ENCODE measurements at places on chromosomes 12 and 14.

DNA sequence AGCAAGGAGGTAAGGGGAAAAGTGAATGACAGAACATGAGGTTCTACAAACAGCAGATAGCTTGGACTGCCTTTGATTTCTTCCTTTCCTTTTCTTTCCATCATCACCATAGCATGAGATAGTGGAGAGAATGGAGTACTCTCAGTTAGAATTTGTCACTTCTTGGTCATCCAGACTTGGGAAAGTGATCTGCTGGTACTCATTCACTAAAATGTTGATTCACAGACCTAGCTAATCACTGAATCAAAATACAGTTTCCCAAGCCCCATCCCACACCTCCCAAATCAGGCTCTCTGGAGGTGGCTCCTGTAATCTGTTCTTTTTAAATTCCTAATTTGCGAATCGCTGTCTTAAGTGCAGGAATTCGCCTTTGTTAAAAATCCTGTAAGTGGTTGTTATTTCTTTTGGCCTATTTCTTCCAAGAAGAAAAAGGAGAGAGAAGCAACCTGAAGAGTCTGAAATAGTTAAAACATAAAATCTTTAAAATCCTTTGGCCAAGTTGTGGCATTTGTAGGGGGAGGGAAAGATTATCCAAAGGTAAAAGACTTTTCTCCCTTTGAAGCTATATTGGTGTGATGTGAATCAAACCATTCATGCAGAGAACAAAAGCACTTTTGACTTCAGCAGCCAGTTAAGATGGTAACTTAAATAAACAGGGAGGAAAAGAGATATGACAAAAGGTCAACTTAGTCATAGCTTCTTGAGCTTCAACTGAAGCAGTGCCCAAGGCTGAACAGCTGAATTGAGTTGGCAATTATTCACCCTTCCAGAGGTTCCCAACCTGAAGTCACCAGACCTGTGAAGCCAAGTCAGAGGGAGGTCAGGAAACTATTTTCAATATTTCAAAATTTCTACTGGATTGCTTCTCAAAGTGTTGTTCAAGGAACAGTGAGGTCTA, 255.1 kb upstream of the KRR1 start:
- peaks cover 16% of the 10 kb centered on the region for H3K27me3 ChIP-seq
- H3K4me1 ChIP-seq = no peaks in the 10 kb centered on the region
- no peak for DNase-seq

GRCh38 chr12:23057571-23057970, 432.6 kb downstream of the ETNK1 start:
- H3K4me1 ChIP-seq = no peaks in the 10 kb centered on the region
- H3K27ac ChIP-seq = no peak overlapping the region
- DNase-seq = no peak
- no peak overlapping the region for H3K4me3 ChIP-seq
- H3K36me3 ChIP-seq = no peaks in the 10 kb centered on the region

DNA sequence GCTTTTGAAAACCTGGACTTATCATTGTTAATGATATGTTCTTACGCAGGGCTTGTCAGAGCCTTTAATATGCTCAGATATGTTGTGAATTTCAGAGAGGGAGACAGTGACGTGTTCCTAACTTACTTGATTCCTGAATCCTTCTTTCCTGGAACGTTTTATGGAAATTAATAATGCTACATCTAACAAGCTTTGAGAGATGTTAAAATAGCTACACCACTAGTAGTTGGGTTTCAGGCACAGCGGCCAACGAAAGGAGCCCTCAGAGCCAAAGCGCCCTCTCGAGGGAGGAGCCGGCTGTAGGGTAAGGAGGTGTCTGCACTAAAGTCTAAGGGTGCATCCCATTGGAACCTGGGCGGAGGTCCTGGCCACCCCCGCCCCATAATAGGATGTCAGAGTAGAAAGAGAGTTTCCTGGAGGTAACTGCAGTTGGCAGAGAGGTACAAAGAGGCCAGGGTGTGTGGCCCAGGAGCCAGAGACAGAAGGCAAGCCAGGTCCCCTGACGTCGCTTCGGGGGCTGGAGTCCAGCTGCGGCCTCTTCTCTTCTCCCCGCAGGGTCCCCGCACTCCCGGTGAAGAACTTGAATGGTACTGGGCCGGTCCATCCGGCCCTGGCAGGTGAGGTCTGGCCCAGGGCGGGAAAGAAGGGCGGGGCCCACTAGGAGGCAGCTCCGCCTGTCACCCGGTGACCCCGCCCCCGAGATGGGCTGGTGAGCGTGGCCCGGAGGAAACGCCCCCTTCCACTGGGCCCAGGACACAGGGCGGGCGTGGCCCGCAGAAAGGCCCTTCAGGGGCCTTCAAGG, 36.3 kb downstream of the DTX1 start:
- H3K4me1 ChIP-seq = peaks cover 21% of the 10 kb centered on the region
- no peaks in the 10 kb centered on the region for H3K36me3 ChIP-seq
- H3K27me3 ChIP-seq = peaks cover 4% of the 10 kb centered on the region
- H3K4me3 ChIP-seq = no peak overlapping the region

- H3K4me3 ChIP-seq = peak overlapping the region; percentile 89
- peaks cover 27% of the 10 kb centered on the region for H3K27me3 ChIP-seq
- DNase-seq = no peak
Observed at GRCh38 chr12:47964106-47964728, 821 bp downstream of the TMEM106C start.

DNA sequence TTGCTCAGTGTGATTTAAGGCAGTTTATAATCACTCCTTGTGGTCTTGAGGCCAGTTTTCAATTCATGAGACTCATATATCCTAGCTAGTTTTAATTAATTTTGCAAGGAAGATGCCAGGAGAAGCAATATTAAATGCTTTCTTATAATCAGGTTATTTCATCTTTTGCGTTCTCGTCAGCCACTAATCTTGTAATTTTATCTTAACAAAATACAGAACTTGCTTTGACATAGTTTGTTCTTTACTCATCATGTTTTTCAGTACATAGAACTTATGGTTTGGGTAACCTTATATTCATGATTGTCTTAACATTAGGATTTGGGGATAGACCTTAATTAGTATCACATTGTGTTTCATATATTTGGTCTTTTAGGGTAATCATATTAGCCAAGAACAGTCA, 76.0 kb downstream of the LIN52 start:
- H3K27ac ChIP-seq = no peak overlapping the region
- no peak overlapping the region for H3K4me3 ChIP-seq
- H3K36me3 ChIP-seq = peaks cover 4% of the 10 kb centered on the region
- no peak for DNase-seq
- H3K27me3 ChIP-seq = no peaks in the 10 kb centered on the region

DNA sequence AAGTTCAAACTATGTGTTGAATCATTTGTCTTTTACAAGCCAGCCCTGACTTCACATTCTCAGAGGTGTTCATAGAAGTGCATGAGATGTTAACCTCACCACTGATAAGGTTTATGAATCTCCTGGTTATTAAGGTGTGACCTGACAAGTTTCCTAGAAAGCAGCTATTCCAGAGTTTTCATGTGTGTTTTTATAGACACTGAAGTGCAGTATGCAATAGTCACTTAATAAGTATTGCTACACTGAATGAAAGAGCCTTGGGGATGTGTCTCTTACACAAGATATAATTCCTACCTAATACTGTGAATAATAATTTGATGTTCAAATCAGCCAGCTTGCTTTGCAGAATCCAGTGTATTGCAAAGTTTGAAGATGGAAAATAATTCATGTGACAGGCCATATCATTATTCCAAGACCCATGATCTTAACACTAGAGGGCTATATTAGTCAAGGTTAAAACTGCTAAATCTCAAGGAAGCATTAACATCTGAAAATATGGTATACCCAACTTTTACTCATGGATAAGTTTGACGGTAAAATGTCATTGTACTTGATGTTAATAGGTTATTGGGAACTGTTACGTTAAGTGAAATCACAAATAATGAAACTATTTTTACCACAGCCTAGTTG, 13.0 kb downstream of the SLC25A3 start:
- peaks cover 14% of the 10 kb centered on the region for H3K4me1 ChIP-seq
- DNase-seq = no peak
- H3K36me3 ChIP-seq = peaks cover 8% of the 10 kb centered on the region
- H3K27ac ChIP-seq = no peak overlapping the region
- no peaks in the 10 kb centered on the region for H3K27me3 ChIP-seq

DNA sequence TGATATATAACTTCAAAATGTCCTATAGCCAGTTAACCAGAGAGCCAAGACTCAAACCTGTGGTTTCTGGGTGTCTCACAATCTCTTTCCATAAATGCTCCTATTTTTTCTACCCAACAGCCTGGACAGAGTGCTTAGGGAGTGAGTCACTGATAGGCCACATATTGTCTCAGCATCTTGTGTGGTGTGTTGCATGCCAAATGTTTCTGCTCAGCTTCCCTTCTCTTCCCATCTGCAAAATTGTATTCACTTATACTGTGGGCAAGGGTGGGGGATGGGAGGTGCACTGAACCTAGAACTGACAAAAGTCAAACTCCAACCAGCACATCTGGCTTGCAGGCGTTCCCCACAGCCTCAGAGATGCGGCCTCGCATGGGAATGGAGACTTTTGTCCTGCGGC, 123.3 kb downstream of the KCNA5 start:
- no peak overlapping the region for H3K4me3 ChIP-seq
- H3K36me3 ChIP-seq = no peaks in the 10 kb centered on the region
- DNase-seq = no peak
- H3K27ac ChIP-seq = no peak overlapping the region
- H3K4me1 ChIP-seq = no peaks in the 10 kb centered on the region
- peaks cover 1% of the 10 kb centered on the region for H3K27me3 ChIP-seq

DNA sequence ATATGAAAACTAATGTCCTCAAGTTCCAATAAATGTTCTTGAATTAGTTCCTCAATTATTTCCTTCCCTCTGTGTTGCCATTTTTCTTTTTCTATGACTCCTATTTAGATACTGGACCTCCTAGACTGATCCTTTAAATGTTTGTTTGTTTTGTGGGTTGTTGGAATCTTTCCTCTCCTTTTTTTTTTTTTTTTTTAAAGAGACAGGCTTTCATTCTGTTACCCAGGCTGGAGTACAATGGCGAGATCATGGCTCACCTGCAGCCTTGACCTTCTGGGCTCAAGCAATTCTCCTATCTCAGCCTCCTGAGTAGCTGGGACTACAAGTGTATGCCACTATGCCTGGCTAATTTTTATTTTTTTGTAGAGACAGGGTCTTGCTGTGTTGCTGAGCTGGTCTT, 9.6 kb downstream of the PRKAG1 start:
- H3K4me1 ChIP-seq = peaks cover 5% of the 10 kb centered on the region
- no peak for DNase-seq
- H3K36me3 ChIP-seq = peaks cover 24% of the 10 kb centered on the region
- H3K27me3 ChIP-seq = no peaks in the 10 kb centered on the region
- no peak overlapping the region for H3K4me3 ChIP-seq
- H3K27ac ChIP-seq = no peak overlapping the region

GRCh38 chr12:91344408-91344807, 161.8 kb upstream of the DCN start:
- DNase-seq = no peak
- no peak overlapping the region for H3K4me3 ChIP-seq
- H3K36me3 ChIP-seq = no peaks in the 10 kb centered on the region
- H3K27me3 ChIP-seq = peaks cover 19% of the 10 kb centered on the region

DNA sequence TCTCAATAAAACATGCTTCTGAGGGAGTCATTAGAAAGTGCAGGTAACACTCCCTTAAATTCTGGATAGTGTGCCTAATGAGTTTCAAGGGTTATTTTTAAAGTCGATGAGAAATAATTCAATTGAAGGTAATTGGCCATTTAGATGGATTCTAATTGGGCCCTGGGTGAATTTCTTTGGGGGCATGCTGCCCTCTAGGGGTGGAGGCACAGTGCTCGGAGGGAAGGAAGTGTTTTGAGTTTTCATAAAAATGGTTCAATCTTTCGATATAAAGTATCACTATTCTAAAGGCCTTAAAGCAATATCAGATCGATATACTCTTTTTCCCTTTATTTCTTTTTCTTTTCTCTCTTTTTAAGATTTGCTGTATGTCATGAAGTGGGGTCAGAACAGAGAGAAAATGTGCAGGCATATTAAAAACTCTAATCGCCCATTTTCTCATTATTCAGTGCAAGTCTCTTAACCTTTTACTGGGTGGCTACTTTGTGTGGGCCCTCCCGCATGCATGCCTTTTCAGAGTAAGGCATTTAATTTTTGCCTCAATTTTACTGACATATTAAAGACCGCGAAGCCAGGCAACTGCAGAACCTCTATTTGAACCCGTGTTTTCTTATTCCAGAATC, 25.5 kb downstream of the NKX2-8 start:
- H3K4me1 ChIP-seq = no peaks in the 10 kb centered on the region
- H3K4me3 ChIP-seq = no peak overlapping the region
- no peak for DNase-seq
- peaks cover 7% of the 10 kb centered on the region for H3K27me3 ChIP-seq

DNA sequence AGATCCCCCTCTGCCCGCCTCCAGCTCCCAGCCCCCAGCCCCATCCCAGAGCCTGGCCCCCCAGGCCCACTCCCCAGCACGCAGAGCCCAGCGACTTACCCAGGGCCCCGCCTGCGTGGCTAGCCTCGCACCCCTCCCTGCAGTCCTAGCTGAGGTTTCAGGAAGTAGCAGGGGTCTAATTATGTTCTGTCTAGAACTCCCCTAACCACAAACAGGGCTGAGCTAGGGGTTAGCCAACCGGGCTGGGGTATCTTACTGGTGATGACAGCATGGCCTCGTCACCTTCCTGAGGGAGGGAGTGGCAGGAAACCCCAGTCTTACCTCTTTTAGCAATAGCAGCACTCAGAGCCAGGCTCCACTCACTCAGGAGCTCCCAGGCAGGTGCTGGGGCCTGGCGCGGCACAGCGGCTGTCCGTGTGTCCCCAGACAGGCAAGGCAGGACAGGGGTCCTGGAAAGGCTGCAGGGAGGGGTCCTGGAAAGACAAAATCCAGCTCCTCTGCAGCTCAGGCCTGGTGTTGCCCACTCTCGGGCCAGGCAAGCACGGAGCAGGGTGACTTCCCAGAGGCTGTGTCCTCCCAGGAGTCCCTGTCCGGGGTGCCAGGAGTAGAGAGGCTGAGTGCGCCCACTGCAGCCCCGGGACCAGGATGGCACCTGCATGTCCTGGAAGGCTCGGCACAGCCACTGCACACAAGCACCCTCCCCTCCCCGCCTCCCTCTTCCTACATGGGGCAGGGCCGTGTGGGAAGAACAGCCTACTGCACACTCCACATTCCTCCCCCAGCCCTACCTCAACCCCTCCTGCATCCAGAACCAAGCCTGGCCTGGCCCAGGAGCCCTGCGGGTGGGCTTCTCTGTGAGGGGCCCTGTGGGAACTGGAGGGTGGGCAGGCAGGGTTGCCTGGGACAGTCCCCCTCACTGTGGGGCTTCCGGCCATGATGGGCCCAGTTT, at the start of gene GPR132:
GPR132 (minus strand) TSS at position 151 of the 949 bp plus-strand sequence. CDS start 10,010 bp downstream, outside the sequence.
- DNase-seq = peak; percentile 80
- peak within 1 kb of the TSS; percentile 94 for H3K27ac ChIP-seq
- H3K4me3 ChIP-seq = peak within 1 kb of the TSS; percentile 89

DNA sequence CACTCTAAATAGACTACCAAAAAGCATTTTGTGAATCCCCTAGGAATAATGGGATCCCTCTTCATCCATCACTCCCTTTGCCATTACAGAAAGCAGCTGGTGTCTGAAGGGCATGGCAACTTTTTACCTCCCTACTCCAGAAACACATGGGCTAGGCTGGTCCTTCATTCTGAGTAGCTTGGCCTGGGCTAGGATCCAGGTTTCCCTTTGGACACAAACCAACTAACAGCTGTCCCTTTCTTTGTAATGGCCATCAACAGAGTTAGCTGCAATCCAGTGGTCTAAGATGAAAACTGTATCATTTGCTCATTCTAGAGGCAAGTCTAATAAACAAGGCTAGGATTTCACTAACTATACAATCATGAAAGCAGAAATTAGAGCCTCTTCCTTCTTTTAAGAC, 7.4 kb downstream of the GRIN2B start:
- no peaks in the 10 kb centered on the region for H3K4me1 ChIP-seq
- no peak overlapping the region for H3K27ac ChIP-seq
- no peak overlapping the region for H3K4me3 ChIP-seq
- peaks cover 16% of the 10 kb centered on the region for H3K27me3 ChIP-seq
